ENCODE measurements at places on chromosomes 12 and 14. TPM values are rescaled to one million over a fixed set of nuclear protein-coding genes. Genes with fewer than 3 reads are reported as not detected.
A peak's percentile ranks its signal among the peaks of the same experiment; 100 is the strongest.

The SERPINA9 gene
- total RNA-seq: not detected

The TAS2R9 gene
- not detected for total RNA-seq

The IL23A gene
- total RNA-seq: 67.1 TPM

DNA sequence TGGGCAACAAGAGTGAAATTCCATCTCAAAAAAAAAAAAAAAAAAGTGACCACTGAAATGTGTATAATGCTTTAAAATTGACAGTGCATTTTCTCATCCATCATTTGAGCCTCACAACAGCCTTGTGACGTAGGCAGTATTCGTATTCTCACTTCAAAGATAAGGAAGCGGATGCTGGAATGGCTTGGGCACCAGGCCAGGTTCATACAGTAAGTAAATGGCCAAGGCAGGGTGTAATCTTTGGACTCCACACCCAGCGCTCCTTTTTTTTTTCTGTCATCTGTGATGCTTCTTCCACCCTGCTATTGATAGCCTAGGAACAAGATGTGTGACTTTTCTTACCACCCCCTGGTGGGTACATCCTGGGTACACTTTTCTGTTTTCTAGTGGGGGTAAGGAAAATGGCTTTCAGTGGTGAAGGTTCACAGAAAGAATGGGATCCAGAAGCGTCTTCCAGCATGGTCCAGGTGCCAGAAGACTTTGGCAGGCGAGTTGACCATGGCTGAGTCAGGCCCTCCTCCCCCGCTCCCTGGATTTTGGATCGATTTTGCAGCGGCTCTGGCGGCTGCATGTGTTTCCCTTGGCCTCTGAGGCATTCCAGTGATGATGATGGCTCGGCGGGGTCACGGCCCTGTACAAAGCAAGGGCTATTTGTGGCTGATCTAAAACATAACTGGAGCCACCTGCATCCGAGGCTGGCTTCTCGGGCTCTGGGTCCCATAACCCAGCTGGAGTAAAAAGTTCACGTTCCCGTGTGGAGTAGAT lies 110.6 kb downstream of the CACNA1C start:
- ATAC-seq: no peak

GRCh38 chr14:20684662-20685456 lies 499 bp downstream of the RNASE4 start:
- ATAC-seq: no peak

DNA sequence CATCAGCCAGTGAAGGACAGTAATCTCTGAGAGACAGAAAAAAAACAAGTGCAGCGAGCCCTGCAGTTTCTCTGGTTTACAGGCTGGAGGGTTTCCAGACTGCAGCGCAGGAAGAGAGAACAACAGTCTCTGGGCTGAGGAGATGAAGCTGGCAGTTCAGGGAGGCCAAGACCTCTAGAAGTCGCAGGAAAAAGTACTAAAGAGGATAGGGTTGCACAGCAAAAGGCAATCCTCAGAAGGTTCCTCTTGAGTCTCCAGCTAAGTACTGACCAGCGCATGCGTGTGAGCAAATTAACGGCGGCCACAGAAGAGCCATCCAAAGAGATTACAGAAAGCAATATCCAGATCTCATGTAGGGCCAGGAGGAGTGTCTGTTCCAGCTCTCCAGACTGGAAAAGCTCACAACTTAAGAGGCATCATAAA lies 12.2 kb upstream of the CCDC60 start:
- ATAC-seq: no peak

DNA sequence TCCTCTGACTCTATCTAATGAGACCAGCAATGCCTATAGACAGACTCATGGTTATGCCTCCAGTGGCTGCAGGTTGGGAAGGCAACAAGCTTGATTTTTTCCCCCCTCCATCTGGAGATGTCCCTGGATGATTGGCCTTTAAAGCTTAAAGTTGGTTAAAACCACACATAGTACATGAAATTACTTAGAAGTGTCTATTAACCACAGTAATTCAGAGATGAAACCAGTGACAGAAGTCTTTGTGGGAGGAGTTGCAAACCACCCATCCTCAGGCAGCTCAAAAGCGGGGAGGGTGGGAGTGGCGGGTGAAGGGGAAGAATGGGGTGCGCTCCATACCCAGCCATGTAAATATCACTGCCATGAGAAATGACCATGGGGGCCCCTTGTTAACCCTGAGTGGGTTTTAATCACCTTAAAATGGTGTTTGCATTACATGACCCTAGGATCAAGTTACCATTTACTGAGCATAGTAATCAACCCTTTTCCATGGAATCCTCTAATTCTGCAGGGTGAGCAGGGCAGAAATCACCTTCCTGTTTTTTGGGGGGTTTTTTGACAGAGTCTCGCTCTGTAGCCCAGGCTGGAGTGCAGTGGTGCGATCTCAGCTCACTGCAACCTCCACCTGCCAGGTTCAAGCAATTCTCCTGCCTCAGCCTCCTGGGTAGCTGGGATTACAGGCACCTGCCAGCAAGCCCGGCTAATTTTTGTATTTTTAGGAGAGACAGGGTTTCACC lies 133.5 kb downstream of the FOXN3 start:
- ATAC-seq: peak; percentile 92

- ATAC-seq: no peak
Observed at GRCh38 chr12:117563007-117563406, 201.6 kb upstream of the NOS1 start.

- peak; percentile 51 for ATAC-seq
Observed at GRCh38 chr12:57604992-57605810, 577 bp downstream of the DTX3 start.
